ENCODE measurements at places on chromosomes 16 and 17.

GRCh38 chr16:73190256-73190655 is 142.3 kb upstream of the ZFHX3 start:
- DNase-seq = no peak

DNA sequence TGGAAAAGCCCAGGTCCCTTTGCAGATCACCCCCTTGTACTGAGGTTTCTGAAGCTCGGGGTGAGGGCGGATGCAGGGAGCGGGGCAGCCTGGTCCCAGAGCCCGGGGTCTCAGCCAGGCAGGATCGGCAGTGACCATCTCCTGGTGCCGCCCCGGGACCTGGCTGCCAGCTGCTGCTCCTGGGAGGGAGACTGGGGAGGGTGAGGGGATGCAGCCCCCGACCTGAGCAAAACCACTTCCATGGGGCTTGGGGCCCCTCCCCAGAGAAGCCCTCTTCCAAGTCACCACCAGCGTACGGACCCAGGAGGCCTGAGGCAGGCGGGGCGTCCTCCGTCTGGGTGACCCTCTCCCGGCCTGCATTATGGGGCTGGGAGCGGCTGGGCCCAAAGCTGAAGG is 14.8 kb downstream of the CD7 start:
- no peak for DNase-seq

- DNase-seq = no peak
Measured at GRCh38 chr16:12971241-12971640, 69.8 kb downstream of the SHISA9 start.

- DNase-seq = no peak
Measured at GRCh38 chr16:17177242-17177958, 293.4 kb downstream of the XYLT1 start.

DNA sequence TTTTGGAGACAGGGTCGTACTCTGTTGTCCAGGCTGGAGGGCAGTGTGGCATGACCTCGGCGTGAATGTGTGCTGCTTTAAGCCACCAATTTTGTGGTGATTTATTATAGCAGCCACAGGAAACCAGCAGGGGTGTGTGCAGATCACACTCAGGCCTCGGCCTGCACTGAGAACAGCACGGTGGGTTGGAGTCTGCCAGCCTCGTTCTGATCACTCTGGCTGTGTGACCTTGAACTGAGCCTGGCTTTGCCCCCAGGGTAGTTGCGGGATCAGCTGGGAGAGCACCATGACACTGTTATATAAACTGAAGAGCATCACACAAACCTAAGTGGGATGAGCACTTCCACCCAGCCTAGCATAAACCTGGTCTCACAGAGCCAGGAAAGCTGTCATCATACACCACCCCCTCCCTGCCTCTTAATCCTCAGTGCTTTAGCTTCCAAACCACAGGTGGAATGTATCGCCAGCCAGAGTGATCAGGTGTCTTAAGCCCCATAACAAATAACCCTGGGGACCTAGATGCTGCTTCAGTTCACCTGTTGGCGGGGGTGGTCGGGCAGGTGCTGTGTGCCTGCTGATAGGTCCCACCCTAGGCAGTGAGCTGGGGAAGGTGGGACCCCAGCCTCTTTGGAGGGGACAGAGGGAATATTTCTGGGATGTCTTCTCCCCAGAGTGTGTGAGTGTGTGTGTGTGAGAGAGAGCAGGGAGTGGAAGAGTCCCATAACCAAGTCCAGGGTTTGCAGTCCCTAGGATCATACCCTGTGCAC is 28.6 kb upstream of the NDRG4 start:
- no peak for DNase-seq

GRCh38 chr17:77424585-77425344 is 284.0 kb downstream of the SEC14L1 start:
- DNase-seq = no peak

DNA sequence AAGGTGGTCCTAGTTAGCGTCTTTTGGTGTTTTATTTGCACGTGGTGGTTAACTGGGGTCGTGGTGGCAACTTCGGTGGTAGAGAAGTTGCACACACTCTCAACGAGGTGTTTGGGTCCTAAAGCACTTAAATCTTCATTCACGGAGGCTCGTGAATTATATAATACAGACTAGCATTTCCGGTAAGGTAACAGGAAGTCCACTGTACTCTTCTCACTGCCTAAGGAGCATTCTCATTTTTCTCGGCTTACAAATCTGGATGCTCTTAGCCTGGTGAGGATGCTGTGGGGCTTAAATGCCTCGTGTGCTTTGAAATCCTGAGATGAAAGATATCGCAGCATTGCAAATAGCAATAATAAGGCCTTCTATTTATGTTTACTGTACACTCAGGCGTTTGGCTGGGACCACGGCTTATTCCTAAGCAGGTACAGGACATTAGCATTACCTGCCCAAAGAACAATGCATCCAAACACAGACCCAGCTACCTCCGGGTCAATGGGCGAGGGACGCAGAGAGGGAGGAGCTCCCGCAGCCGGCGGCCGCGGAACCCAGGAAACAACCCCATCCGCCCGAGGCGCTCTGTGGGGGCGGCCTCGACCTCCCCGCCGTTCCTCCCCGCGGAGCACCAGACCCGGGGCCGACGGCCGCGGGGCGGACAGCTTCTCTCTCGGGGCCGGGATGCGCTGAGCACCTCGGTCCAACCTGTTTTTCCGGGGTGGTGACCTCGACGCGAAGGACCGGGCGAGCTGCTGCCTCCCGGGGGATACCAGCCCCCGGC is 856 bp downstream of the DNAJA2 start:
- peak; percentile 32 for DNase-seq

DNA sequence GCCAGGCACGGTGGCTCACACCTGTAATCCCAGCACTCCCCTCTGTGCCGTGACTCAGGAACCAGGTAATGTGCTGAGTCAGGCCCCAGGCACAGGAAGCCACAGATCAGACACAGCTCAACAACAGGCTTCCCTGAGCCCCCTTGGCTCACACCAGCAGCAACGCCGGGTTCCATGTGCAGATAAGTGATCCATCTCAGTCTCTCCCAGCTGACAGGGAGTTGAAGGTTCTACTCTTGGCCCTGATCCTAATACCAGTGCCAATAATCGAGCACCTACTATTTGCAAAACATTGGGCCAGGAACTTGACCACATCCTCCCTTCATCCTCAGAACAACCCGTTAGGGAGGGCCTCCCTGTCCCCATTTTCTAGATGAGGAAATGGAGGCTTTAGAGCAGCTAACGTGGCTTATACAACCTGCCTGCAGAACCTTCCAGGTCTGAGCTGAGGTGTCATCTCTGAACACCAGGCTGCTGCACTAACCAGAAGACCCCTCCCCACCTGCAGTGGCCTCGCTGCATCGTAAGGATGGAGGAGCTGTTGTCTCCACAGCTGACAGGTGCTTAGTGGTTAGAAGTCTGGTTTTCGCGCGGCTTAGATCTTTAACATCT is 64.8 kb upstream of the AMZ2 start:
- peak; percentile 74 for DNase-seq

- no peak for DNase-seq
Measured at GRCh38 chr16:65845466-65846209, 520.9 kb upstream of the CDH5 start.

DNA sequence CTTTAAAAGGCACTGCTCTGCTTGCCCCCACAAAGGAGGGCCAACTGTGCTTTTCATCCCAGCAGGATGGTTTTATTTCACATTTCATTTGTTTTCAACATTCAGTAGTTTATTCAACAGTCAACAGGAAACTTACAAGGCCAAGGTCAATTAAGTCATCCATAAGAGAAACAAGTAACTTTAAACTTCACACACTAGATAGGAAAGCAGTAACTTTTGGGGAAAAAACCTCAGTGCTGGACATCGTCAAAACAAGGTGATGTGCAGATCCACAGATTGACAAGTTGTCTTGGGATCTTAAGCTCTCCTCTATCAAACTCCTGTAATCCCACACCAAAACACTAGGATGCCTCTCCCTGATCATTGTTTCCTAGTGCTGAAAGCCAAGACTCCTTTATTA is 18.5 kb downstream of the NFE2L1 start:
- no peak for DNase-seq
